HCT116 (cell line): ENCODE measurements at places on chromosomes 6 and 20. TPM values are rescaled to one million over a fixed set of nuclear protein-coding genes. Genes with fewer than 3 reads are reported as not detected.

The DLL1 gene
- total RNA-seq, result 5.3 TPM

The MAFB gene
- 0.22 TPM for total RNA-seq

DNA sequence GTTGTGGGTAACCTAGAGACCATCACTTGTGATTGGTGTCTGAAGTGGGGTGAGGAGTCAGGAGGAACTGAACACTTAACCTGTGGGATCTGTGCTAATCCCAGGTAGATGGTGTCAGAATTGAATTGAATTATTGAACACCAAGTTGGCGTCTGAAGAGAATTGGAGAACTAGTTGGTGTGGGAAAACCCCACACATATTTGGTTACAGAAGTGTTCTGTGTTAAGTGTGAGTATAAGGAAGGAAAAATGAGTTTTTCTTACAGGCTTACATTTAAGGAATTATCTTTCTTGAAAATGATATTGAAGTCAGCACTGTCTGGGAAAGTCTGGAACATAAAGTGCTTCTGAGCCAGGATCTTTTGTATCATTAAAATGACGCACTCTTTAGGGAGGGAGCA is 182.9 kb upstream of the ECI2 start:
- peaks cover 13% of the 10 kb centered on the region for H3K4me1 ChIP-seq
- DNase-seq, result no peak
- H3K36me3 ChIP-seq, result no peaks in the 10 kb centered on the region
- no peak overlapping the region for H3K4me3 ChIP-seq

The TMEM151B gene
- total RNA-seq, result not detected

DNA sequence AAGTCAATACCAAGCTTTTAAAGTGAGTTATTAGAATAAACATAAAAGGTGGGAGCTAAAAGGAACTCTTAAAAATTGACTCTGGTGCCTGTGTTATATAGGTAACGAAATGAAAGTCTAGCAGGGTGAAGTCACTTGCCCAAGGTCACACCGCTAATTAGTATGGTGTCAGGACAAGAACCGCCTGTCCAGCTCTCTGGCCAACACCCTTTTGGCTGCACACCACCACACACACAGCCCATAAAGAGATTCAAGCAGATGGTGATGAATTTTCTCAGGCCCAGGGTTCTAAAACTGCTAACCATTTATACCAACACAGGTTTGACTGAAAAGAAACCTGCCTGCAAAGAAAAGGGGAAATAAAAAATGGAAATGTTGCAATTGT is 20.2 kb downstream of the GFOD1 start:
- H3K27me3 ChIP-seq, result no peaks in the 10 kb centered on the region
- H3K36me3 ChIP-seq, result no peaks in the 10 kb centered on the region
- DNase-seq, result no peak
- H3K4me1 ChIP-seq, result peaks cover 13% of the 10 kb centered on the region

The PTK7 gene
- 105 TPM for total RNA-seq

DNA sequence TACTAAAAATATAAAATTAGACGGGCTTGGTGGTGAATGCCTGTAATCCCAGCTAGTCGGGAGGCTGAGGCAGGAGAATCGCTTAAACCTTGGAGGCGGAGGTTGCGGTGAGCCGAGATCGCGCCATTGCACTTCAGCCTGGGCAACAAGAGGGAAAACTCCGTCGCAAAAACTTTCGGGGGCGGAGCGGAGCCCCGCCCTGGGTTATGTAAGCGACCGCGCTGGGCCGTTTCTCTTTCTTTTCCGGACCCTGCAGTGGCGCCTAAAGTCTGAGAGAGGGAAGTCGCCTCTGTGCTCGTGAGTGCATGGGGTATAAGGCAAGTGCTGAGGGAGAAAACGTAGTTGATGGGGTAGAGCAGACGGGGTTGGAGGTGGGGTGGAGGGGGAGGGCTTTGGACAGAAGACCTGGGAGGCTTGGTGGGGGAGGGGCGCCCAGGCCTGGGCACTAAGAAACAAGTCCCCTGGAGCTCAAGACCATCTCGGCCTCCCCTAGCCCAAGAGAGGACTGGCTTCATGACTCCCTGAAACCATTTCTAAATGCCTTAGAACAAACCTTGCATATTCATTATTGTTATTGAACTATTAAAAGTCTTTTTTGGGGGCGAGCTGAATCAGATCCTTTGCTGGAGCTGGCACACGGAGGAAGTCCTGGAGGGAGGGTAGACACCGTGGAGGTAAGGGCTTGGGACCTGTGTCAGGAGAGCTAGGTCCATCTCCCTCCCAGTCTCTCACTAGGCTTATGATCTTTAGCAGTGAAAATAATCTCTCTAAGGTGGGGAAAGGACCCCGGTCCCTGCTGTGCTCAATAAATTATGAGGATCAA is 2.7 kb upstream of the MICA start:
- no peaks in the 10 kb centered on the region for H3K36me3 ChIP-seq
- no peaks in the 10 kb centered on the region for H3K27me3 ChIP-seq
- peak overlapping the region; percentile 93 for H3K27ac ChIP-seq
- peaks cover 54% of the 10 kb centered on the region for H3K4me1 ChIP-seq

DNA sequence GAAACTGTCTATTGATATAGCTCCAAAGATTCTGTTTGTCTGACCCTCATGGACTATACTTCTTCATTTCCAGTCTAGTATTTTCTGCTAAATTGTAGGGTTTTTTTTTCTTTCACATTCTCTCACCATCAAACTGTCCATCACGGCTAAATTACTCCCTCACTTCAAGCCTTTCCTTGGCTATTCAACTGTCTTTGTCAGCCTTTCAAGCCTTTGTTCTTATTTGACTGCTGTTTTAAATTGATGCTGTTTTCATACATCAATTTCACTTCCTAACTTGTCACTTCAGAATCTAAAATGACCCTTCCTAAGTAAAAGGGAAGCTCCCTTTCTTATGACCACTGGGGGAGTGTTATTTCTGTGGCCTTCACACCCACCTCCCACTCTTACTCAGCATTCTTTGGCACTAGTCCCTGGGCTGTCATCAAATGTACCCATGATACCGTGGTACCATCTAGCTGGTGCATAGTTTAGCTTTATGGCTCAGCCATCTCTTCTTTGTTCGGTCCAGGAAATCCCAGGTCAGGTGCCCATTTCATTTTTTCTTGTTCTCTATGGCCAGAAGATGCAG is 8.6 kb downstream of the GJA1 start:
- no peak overlapping the region for H3K27ac ChIP-seq
- DNase-seq, result no peak
- no peak overlapping the region for H3K4me3 ChIP-seq
- H3K36me3 ChIP-seq, result no peaks in the 10 kb centered on the region

- H3K27me3 ChIP-seq, result no peaks in the 10 kb centered on the region
- DNase-seq, result no peak
- no peaks in the 10 kb centered on the region for H3K36me3 ChIP-seq
- H3K4me1 ChIP-seq, result 0 out of 2 replicates have a peak, but pooled peaks cover 2% of the 10 kb centered on the region
- no peak overlapping the region for H3K4me3 ChIP-seq
Measured at GRCh38 chr6:36149476-36149875, 19.2 kb downstream of the MAPK13 start.

The SLC25A27 gene
- total RNA-seq, result 10.7 TPM

DNA sequence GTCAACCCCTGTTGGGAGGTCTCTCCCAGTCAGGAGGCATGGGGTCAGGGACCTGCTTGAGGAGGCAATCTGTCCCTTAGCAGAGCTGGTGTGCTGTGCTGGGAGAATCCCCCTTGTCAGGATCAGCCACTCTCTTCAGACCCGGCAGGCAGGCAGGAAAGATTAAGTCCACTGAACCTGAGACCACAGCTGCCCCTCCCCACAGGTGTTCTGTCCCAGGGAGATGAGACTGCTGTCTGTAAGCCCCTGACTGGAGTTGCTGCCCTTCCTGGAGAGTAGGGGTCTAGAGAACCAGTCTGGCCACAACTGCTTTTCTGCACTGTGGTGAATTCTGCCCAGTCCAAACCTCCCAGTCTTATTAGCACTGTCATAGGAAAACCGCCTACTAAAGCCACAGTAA is 677.8 kb upstream of the POU3F2 start:
- H3K27ac ChIP-seq, result no peak overlapping the region
- H3K36me3 ChIP-seq, result no peaks in the 10 kb centered on the region
- no peaks in the 10 kb centered on the region; the same call in 1 of the 2 replicates for H3K27me3 ChIP-seq
- H3K4me3 ChIP-seq, result no peak overlapping the region
- DNase-seq, result no peak

DNA sequence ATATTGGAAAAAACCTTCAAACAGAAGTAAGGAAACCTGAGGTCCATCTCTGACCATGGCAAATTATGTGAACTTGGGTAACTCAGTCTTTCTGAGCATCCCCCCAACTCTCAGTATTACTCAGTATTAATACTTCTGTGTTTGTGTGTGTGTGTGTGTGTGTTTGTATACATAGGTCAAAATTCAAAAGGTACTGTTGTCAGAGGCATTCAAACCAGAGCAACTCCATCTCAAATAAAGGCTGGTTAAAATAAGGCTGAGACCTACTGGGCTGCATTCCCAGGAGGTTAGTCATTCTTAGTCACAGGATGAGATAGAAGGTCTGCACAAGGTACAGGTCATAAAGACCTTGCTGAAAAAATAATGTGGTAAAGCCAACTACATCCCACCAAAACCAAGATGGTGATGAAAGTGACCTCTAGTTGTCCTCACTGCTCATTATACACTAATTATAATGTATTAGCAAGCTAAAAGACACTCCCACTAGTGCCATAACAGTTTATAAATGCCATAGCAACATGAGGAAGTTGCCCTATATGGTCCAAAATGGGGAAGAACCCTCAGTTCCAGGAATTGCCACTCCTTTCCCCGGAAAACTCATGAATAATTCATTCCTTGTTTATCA is 33.3 kb upstream of the SLC22A16 start:
- H3K36me3 ChIP-seq, result no peaks in the 10 kb centered on the region
- H3K4me3 ChIP-seq, result peak overlapping the region; percentile 20
- peaks cover 29% of the 10 kb centered on the region for H3K4me1 ChIP-seq
- peak; percentile 68 for DNase-seq
- peak overlapping the region; percentile 32; the same call in 1 of the 2 replicates for H3K27ac ChIP-seq
- no peaks in the 10 kb centered on the region for H3K27me3 ChIP-seq

The GGTLC1 gene
- not detected for total RNA-seq

DNA sequence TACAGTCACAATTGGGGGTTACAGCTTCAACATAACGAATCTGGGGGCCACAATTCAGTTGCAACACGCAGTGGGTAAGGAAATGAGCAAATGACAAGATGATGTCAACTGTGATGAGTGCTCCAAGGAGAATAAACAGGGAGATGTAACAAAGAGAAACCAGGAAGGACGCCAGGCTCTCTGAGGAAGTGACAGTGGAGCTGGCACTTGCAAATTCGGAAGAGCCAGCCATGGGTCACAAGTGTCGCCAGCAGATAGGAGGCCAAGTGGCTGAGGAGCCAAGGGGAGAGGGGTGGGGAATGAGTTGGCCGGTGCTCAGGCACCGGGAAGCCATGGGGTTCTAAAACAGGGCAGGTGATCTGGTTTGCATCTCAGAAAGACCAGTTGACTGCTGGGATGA is 136.4 kb downstream of the EYA2 start:
- no peak overlapping the region for H3K4me3 ChIP-seq
- DNase-seq, result no peak
- no peak overlapping the region for H3K27ac ChIP-seq
- H3K27me3 ChIP-seq, result 0 out of 2 replicates have a peak, but pooled peaks cover 1% of the 10 kb centered on the region

The PAK5 gene
- total RNA-seq, result not detected

The FRK gene
- total RNA-seq, result 3.7 TPM

The POM121L2 gene
- total RNA-seq, result not detected

DNA sequence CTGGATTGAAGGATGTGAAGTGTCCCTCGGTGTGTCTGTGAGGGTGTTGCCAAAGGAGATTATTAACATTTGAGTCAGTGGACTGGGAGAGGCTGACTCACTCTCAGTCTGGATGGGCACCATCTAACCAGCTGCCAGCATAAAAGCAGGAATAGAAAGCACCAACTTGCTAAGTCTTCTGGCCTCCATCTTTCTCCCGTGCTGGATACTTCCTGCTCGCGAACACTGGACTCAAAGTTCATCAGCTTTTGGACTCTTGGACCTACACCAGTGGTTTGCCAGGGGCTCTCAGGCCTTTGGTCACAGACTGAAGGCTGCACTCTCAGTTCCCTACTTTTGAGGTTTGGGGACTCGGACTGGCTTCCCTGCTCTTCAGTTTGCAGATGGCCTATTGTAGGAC is 220.3 kb upstream of the LRFN2 start:
- H3K27ac ChIP-seq, result no peak overlapping the region
- no peak for DNase-seq
- H3K4me1 ChIP-seq, result no peaks in the 10 kb centered on the region
- H3K27me3 ChIP-seq, result no peaks in the 10 kb centered on the region
- no peaks in the 10 kb centered on the region for H3K36me3 ChIP-seq
- no peak overlapping the region for H3K4me3 ChIP-seq
